ENCODE measurements at places on chromosomes 12 and 14.

DNA sequence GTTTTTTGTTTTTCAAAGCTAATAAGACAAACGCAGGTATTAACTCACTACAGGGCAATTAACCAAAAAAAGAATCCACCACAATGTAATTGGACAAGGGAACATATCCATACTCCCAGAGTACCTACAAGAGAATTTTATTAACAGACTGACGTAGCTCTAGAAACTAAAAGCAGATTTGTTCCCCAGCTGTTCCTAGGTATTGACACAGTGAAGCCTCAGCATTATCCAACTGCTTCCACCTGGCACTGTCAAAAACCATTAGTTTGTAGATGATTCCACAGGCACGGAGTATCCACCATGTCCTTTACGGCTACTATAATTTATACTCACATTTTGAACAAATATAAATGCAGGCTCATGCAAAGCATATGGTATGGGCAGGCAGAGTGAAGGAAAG is 22.3 kb downstream of the PPM1H start:
- no peak for DNase-seq

- no peak for DNase-seq
These were observed 85.1 kb upstream of the ARHGAP5 start for GRCh38 chr14:31992011-31992447.

GRCh38 chr14:103298620-103299019 is 35.4 kb upstream of the EIF5 start:
- DNase-seq, result no peak

GRCh38 chr12:48142818-48143674 is 14.3 kb downstream of the ASB8 start:
- no peak for DNase-seq

GRCh38 chr12:69337311-69338090 is 10.7 kb upstream of the LYZ start:
- no peak for DNase-seq

- no peak for DNase-seq
These were observed 24.5 kb downstream of the RNASE10 start for GRCh38 chr14:20529806-20530205.

- DNase-seq, result no peak
These were observed 24.2 kb upstream of the INF2 start for GRCh38 chr14:104665114-104665656.

- no peak for DNase-seq
These were observed 8.7 kb downstream of the ANKRD13A start for GRCh38 chr12:110007881-110008280.

DNA sequence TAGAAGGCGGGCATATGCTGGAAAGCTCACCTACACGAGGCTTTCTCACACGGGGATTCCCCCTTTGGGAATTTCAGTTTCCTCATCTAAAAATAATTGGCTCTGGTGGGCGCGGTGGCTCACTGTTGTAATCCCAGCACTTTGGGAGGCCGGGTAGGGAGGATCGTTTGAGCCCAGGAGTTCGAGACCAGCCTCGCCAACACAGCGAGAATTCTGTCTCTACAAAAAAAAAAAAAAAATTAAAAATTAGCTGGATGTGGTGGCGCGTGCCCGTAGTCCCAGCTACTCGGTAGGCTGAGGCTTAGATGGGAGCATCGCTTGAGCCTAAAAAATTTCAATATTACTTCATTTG is 400 bp upstream of the NDUFA12 start:
- DNase-seq, result no peak

- DNase-seq, result no peak
These were observed 36.3 kb upstream of the PLXNC1 start for GRCh38 chr12:94112121-94112520.

- no peak for DNase-seq
These were observed 26.1 kb downstream of the ADCK1 start for GRCh38 chr14:77825895-77826519.

DNA sequence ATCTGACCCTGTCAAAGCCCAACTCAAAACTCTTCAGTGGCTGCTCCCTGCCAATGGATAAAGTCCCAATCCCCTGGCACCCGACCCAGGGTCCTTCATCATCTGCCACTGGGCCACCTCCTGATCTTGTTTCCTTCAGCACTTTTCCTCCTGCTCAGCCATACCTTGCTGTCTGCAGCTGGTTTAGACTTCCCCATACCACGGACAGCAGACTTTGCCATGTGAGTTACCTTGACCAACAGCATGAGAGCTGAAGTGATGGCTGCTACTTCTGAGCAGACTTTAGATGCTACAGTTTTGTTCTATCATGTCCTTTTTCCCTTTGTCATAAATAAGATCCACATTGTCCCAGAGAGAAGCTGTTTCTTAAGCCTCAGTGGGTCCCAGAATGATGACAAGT is 33.3 kb upstream of the STON2 start:
- DNase-seq, result no peak

- DNase-seq, result no peak
These were observed 12.8 kb downstream of the MTHFD1 start for GRCh38 chr14:64400829-64401459.

GRCh38 chr14:22648506-22648905 is 4.4 kb upstream of the OR6J1 start:
- no peak for DNase-seq

DNA sequence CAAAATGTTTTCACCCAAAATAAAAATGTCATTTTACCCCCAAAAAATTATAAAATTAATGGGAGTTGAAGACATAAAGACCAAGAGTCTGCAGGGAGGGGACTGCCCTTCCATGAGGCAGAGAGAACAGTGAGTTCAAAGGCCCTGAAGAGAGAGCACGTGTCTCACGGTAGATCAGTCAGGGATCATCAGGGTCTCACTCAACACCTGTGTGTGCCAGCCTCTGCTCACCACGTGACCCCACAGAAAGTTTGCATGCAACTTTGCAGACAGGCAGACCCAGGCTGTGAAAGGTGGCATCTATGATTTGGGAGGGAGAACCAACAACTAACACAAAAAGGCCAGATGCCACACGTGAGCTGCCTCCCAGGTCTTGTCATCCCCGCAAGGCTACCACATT is 33.1 kb downstream of the CLMN start:
- DNase-seq, result no peak

DNA sequence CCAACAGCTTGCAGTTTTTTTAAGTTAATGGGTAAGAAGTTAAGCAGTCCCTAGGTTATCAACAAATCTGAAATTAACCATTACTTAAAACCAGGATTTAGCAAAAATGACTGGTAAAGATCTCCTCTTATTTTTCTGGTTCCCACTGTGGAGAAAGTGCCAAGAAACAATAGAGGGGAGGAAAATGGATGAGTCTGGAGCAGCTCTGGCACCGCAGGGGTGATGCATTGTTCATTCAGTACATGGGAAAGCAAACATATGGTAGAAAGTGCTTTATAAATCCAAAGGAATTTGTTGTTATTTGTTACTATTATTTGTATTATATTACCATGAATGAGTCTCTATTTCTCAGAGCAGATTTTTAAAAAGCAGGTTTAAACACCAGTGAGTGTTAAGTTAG is 92.2 kb downstream of the DYRK2 start:
- DNase-seq, result no peak

DNA sequence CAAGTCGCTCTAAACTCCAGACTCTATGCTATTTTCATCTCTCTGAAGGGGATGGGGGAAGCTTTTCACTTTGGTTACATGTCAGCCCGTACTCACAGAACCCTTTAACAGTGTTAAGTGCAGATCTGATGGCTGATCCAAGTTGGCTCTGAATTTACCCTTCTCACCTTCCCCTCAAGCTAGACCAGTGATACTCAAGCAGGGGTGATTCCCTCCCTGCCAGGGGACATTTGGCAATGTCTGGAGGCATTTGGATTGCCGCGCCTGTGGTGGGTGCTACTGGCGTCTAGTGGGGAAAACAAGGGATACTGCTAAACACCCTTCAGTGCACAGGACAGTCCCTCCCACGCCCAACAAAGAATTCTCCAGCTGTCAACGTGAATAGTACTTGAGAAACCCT is 6.0 kb upstream of the TEX52 start:
- no peak for DNase-seq

DNA sequence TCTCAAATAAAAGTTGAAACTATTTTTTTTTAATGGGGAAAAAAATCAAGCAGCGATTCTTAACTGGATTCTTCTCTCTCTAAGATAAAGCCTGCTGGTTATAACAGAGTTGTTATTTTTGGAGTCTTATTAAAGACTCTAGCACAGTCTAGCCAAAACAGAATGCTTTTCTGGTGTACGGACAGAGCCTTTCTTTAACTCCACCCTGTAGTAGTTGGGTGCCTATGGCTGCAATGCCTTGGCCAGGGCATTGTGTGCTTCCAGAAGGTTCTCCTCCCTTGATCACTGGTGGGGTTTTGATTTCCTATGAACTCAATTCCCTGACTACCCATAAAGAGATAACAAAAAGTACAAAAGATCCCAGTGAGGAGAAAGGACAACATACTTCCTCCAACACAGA is 35.7 kb upstream of the TC2N start:
- DNase-seq, result no peak

GRCh38 chr12:80193865-80194264 is 94.5 kb downstream of the OTOGL start:
- no peak for DNase-seq

GRCh38 chr14:61196034-61196433 is 85.1 kb downstream of the TMEM30B start:
- no peak for DNase-seq
